ENCODE measurements at places on chromosomes 5 and 9.

DNA sequence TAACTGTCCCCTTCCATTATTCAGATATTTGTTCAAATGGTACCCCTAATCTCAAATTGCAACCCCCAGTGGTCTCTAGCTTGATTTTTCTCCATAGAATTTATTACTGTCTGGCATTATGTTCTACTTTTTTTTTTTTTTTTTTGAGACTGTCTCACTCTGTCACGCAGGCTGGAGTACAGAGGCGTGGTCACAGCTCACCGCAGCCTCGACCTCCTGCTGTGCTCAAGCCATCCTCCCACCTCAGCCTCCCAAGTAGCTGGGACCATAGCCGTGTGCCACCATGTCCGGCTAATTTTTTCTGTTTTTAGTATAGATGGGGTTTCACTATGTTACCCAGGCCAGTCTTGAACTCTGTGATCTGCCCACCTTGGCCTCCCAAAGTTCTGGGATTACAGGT is 2.0 kb upstream of the REEP5 start:
- no peak for DNase-seq

DNA sequence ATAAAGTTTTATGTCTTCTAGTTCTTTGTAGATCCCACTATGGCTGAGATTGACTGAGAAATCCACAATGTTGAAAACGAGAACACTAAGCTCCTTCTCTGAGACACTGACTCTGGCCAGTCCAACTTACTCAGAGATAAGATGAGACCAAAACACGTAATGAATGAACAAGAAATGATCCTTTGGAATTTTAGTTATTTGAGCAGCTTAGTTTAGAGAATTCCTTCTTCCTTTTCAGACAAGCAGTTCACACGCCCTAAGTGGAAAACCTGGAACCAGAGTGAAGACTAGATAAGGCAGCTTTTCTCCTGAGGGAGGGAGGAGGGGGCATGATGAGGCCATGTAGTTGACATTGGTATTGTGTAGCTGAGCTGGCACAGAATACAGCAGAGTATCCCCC is 139.6 kb downstream of the GABRB2 start:
- no peak for DNase-seq

GRCh38 chr5:140011297-140011802 is 31.7 kb downstream of the NRG2 start:
- no peak for DNase-seq

DNA sequence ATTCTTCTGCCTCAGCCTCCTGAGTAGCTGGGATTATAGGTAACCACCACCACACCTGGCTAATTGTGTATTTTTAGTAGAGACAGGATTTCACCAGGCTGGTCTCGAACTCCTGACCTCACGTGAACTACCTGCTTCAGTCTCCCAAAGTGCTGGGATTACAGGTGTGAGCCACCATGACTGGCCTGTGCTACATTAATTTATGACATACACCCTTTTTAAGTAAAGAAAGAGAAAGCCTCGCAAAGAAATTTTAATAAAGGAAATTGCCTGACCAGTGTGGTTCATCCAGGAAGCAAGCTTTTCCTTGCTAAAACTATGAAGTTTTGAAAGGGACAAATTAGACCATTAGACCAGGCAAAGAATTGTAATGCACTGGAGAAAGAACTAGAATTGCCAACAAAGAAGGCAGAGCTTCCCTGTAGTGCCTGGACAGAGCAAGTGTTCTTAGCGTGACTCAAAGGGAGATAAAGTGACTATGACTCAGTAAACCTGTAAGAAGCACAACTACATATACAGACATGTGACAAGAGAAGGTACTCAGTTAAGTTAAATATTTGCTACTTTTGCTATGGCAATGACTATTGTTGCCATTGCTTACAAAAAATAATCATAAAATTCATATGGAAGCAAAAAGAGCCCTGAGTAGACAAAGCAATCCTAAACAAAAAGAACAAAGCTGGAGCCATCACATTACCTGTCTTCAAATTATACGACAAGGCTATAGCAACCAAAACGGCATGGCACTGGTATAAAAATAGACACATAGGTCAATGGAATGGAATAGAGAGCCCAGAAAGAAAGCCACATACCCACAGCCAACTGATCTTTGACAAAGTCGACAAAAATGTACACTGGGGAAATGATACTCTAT is 54.6 kb downstream of the FYB1 start:
- no peak for DNase-seq

GRCh38 chr9:34998266-34998665 is 8.7 kb downstream of the DNAJB5 start:
- no peak for DNase-seq

- DNase-seq: no peak
These were observed 1.6 kb downstream of the ANXA2R start for GRCh38 chr5:43038496-43038989.

GRCh38 chr5:179317411-179318220 is 27.6 kb downstream of the ADAMTS2 start:
- no peak for DNase-seq

DNA sequence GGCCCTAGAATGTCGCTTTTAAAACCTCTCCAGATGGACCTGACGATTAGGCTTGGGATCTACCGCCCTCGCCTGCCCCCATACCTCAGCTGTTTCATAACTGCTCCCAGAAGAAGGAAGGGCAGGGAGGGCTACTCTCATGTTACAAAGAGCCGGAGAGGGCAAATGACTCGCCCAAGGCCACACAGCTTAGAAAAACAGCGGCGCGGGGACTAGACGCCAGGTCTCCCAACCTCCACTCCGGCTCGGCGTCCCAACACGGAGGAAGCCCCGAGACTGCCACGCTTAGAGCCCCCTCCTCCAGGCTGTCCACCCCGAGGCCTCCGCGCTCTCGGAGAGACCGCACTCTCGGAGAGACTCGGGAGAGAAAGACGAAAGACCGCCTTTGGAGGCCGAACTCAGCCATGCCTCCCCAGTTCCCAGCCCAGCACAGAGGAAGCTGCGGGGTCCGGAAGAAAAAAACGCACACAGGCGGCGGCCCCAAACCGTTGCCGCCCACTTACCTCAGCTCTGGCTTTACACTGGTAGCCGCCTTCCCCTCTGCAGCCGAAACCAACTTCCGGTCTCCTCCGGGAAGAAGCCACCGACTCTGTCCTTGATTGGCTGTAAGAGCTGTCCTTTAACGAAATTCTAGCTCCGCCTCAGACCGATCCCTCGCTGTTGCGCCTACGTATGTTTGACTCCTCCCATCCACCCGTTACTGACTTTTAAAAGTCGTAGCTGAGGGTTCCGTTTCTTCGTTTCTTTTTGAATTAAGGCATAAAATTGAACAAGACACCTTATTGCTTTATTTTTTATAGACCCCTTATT is at the start of gene MED7:
Gene MED7 (minus strand): TSS at position 549 of the 810 bp plus-strand sequence. CDS start 3,434 bp downstream, outside the sequence.
- DNase-seq: peak; percentile 100

DNA sequence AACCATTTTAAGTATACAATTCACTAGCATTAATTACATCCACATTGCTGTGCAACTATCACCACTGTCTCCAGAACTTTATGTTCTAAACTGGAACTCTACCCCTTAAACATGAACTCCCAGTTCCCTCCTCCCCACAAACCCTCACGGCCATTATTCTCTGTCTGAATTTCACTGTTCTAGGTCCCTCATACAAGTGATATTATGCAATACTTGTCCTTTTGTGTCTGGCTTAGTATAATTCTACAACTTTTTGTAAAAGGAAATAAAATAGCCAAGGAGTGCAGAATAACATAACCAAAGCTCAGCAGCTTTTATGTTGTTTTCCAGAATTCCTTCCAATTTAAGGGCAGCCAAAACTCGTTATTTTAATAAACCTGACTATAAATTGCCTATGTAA is 53.2 kb downstream of the NAA35 start:
- no peak for DNase-seq

DNA sequence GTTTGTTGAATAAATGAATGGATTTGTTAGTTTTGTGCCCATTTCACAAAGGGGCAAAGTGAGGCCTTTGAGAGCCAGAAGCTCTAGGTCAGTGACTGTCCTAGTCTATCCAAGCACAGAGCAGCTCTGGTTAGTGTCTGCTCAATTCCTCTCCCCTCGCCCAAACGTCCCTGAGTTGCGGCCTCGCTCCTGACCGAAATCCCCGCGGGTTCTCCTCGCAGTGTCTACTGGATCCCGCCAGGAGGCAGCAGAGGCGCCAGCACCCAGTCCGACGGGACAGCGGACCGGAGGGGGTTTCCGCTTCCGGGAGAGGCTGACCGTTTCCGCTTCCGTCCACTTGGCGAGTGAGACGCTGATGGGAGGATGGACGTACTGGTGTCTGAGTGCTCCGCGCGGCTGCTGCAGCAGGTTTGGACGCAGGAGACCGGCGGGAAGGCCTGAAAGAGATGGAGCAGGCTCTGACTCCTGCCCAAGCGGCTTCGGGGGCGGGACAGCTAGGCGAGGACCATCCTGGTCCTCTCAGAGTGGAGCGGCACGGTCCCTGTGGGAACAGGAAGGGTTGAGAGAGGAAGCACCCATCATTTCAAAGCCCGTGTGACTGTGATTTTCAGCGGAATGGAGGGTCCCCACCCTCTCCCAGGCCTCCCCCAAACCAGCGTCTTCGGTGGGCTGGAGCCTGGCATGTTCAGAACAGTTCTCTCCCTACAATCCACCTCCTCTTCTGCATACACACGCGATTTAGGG is at the start of gene RARS1:
Gene RARS1 (plus strand): TSS at position 336 of the 744 bp plus-strand sequence. CDS start 28 bp downstream, at position 364.
- peak; percentile 94 for DNase-seq

DNA sequence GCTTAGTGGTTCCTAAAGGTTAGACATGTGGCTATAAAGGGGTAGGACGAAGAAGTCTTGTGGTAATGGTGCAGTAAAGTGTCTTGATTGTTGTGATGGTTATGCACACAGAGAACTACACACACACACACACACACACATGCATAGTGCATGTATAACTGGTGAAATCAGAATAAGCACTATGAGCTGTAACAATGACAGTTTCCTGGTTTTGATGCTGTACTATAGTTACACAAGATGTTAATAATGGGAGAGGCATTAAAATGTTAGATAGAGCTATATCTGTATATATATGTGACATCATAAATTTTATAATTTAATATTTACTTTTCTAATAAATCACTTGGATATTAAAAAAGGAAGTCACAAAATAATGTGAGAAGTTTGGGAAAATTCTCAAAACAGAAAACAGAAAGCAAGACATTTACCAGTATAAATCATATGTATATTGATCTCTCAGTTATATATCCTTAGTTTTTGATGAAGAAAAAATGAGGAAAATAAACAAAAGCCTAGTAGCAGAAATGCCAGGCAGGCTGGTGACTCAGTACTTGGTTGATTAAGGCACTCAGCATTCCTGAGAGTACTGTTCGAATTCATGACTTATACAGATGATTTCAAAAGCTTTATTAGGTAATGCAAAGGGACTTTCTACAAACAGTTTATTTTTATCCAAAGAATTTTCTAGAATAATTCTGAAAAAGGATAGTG is 350.5 kb upstream of the DAB2 start:
- DNase-seq: no peak

- DNase-seq: no peak
These were observed 205.3 kb downstream of the DEPDC1B start for GRCh38 chr5:60494635-60495034.

DNA sequence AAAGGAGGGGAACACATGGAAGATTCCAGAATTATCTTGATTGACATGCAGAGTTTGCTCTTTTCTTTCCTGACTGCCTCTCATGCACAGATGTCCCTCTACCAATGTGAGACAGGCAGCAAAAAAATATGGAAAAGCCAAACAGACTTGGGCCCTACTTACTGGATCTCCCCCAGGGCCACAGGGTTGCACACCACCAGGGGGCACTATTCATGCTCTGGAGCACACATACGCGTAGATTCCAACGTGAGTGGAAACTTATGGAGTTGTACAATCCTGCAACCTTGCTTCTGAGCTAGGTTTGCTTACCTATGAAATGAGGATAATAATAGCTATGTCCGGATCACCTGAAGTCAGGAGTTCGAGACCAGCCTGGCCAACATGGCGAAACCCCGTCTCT is 319.5 kb downstream of the ARHGEF28 start:
- no peak for DNase-seq

DNA sequence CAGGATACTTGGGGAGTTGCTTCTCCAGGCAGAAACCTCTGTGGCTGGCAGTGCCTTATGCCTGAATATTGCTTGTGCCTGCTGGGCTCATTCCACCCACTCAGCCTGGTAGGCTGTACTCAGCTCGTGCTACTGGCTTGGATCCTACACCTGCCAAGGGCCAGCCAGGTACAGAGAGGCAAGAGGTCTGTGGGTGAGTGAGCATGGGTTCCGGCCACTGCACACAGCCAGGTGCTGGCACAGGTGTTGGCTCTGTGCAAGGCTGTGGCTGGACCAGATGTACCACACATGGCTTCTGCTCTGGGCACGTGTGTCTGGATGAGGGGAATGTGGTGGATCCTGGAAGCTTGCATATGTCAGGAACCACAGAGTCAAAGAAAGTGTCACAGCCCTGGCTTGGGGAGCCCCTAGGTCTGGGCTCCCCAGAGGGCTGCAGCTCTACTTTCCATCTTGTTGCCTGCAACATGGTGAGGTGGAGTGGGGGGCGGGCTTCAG is 76.7 kb upstream of the C6 start:
- DNase-seq: no peak

- DNase-seq: no peak
These were observed 7.0 kb downstream of the SQSTM1 start for GRCh38 chr5:179827680-179828079.

DNA sequence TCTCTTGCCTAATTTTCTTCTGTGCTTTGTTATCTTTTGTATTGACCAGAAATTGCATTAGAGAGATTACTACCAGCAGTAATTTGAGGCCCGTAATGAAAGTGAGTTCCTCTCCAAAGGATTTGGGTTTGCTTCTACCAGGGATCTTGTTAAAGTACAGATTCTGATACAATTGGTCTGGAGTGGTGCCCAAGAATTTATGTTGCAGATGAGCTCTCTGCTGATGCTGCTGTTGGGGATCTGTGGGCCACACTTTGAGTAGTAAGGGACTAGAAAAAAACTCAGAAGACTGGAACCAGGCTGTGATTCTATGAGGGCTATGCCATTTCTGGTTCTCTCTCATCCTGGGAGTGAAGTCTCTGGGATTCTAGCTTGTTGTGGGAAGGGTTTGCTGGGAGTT is 192.2 kb downstream of the SEC61B start:
- no peak for DNase-seq

DNA sequence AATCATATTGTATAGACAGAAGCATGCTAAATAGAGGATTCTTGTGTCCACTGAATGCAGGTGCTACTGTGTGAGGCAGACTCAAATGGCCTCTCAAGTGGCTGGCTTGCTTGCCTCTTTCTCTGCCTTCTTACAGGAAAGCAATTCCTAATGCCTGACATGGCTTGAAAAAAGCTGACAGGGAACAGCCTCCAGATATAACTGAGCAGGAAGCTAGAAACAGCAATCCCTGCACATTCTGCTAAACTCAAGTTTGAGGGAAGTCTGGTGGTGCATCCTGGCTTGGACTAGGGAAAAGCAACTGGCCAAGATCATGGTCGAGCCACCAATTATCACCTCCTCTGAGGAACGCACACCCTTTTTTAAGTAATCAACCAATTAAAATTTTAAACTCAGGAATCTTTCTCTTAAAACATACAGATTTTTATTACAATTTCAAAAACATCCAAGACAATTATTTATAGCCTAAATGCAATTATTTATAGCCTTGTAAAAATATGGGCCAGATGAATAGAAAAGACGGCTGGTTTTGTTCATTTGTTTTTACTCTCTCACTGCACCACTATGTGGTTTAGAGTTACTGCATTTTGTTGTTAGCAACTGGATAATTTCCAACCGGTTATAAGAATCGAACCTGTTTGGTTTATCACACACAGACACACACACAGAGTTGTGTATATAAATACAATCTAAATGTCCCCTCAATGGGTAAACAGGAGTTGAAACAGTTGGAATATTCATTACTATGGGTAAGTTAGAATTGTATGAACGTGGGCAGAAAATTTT is 290.9 kb upstream of the ANKRD55 start:
- DNase-seq: no peak

Data from pons (tissue), 1 donor.